Neural progenitor cell (in vitro differentiated cells): ENCODE measurements at places on chromosomes 5 and 9. TPM values are rescaled to one million over a fixed set of nuclear protein-coding genes. Genes with fewer than 3 reads are reported as not detected.

- no peaks in the 10 kb centered on the region for H3K36me3 ChIP-seq
- H3K4me1 ChIP-seq, result peaks cover 34% of the 10 kb centered on the region
- no peak overlapping the region for H3K27ac ChIP-seq
Measured at GRCh38 chr5:173324115-173325001, 3.9 kb downstream of the STC2 start.

DNA sequence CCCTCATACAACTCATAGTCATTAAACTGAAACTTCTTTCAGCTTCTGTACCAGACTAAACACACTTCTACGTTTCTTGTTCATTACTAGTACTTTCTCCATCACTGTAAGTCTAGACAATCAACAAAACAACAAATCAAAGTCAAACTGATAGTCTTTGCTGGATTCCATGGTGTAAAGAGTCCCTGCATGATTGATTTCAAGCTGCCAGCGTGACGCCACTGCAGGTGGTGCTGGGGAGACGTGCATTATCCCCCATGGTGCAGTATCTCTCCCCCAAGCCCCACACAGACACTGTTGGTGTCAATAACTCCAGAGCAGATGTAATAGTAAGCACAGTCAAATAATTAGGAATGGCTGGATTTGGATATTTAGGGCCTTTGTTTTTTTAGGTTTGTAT is 10.7 kb upstream of the SLC2A8 start:
- no peak overlapping the region for H3K27ac ChIP-seq
- no peaks in the 10 kb centered on the region for H3K4me1 ChIP-seq
- H3K36me3 ChIP-seq, result no peaks in the 10 kb centered on the region
- H3K27me3 ChIP-seq, result no peaks in the 10 kb centered on the region

- no peaks in the 10 kb centered on the region for H3K4me1 ChIP-seq
- no peaks in the 10 kb centered on the region for H3K36me3 ChIP-seq
- no peak overlapping the region for H3K27ac ChIP-seq
- no peaks in the 10 kb centered on the region for H3K27me3 ChIP-seq
- no peak for DNase-seq
- no peak overlapping the region for H3K4me3 ChIP-seq
Measured at GRCh38 chr9:26262421-26263107, 584.3 kb upstream of the TUSC1 start.

GRCh38 chr9:78543353-78543752 is 246.4 kb downstream of the PSAT1 start:
- no peaks in the 10 kb centered on the region for H3K27me3 ChIP-seq
- H3K27ac ChIP-seq, result peak overlapping the region; percentile 88
- H3K4me1 ChIP-seq, result peaks cover 39% of the 10 kb centered on the region
- peak; percentile 41 for DNase-seq
- H3K36me3 ChIP-seq, result no peaks in the 10 kb centered on the region

DNA sequence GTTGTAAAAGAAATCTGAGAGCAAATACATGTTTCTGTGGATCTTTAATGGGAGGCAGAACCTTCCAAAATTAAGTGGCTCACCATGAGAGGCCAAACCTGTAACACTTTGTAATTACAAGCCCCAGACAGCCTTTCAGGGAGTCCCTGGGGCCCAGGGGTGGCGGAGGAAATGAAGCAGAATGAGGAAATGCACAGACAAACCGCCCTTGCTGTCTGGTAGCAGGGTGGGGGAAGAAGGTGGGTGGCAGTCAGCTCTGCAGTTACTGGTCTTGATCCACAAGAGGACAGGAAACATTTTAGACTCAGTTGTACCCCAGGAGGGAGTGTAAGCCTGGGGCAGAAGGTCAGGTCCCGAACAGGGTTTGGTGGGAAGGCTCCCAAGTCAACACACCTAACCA is 6.5 kb downstream of the ARL14EPL start:
- H3K36me3 ChIP-seq, result no peaks in the 10 kb centered on the region
- H3K4me3 ChIP-seq, result no peak overlapping the region
- no peaks in the 10 kb centered on the region for H3K27me3 ChIP-seq
- H3K27ac ChIP-seq, result no peak overlapping the region

DNA sequence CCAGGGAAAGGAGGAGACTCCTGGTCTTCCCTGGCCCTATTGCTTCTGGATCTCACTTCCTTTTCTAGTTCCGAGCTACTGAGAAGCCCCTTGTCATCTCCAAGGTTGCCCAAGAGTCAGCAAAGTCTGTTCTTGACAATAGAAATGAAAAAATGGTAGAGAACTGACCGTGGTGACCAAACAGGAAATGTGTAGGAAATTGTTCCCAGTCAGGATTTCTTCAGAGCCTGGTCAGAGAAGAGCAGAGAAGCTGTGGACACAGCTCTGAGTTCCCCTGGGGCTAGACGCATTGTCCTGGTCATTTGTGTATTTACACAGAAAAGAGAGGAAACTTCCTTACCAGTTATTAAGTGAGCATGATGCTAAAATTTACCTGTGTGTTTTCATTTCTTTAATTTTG is 35.6 kb downstream of the S1PR3 start:
- DNase-seq, result no peak
- H3K27ac ChIP-seq, result no peak overlapping the region
- H3K4me3 ChIP-seq, result no peak overlapping the region
- no peaks in the 10 kb centered on the region for H3K4me1 ChIP-seq
- H3K27me3 ChIP-seq, result no peaks in the 10 kb centered on the region

DNA sequence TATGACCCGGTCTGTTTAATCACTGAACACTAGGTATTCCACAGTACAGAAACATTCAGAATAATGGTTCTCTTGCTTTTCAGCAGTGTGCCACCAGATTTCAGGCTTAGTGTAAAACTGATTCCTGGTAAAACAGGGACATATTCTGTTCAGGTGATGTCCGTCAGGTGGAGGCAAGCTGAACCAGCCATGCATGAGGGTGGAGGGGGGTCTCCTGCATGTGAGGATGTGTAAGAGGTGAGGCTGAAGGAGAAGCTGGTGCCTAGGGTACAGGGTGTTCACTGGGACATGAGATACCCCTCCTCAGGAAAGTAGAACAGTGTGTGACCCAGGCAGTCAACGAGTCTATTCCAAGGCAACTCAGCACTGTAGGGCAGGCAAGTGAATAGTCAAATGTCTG is 563.9 kb downstream of the BNC2 start:
- H3K36me3 ChIP-seq, result no peaks in the 10 kb centered on the region
- no peak for DNase-seq
- peaks cover 42% of the 10 kb centered on the region for H3K4me1 ChIP-seq
- H3K27ac ChIP-seq, result no peak overlapping the region
- H3K4me3 ChIP-seq, result no peak overlapping the region
- no peaks in the 10 kb centered on the region for H3K27me3 ChIP-seq

Gene TAS2R1
- total RNA-seq, result not detected in 2 replicates

DNA sequence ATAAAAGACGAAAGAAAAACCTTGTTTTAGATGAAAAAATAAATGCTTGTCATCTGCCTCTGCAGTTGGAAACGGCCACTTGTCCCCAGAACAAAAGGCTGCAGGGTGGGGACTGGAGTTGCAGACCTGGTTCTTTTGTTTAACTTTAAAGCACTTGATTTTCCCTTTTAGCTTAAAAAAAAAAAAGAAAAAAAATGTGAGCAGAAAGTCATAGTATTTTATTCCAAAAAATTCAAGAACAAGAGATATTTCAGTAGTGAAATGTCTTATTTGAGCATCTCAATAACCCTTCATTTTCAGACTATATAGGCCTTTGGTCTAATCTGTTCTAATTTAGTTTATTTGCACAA is 1.8 kb downstream of the MAP1B start:
- H3K27me3 ChIP-seq, result no peaks in the 10 kb centered on the region
- H3K27ac ChIP-seq, result peak overlapping the region; percentile 88
- H3K4me1 ChIP-seq, result peaks cover 48% of the 10 kb centered on the region
- no peak for DNase-seq
- no peaks in the 10 kb centered on the region for H3K36me3 ChIP-seq

Gene TAF11L10
- total RNA-seq, result not detected in 2 replicates

- H3K36me3 ChIP-seq, result no peaks in the 10 kb centered on the region
- no peak for DNase-seq
- H3K27ac ChIP-seq, result no peak overlapping the region
Measured at GRCh38 chr5:97840643-97841042, 657.6 kb upstream of the RIOK2 start.

DNA sequence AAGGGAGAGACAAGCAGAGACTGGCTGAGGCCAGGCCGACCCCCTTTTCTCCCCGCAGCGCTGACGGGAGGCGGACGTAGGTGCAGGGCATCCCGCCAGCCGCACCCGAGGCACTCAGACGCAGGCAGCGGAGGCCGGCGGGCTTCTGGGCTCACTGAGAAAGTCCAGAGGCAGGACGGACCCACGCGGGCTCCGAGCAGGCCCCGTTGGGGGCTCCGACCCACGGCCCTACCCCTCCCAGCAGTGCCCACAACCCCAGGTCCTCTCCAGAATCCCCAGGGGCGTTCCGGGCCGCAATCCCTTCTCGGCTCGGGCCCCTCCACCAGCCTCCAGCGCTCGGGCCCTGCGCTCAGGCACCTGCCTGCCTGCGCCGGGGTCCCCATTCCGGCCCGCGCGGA is 543 bp downstream of the MTMR12 start:
- no peaks in the 10 kb centered on the region for H3K27me3 ChIP-seq
- H3K36me3 ChIP-seq, result no peaks in the 10 kb centered on the region
- H3K27ac ChIP-seq, result peak overlapping the region; percentile 90

GRCh38 chr5:168691891-168692290 is 112.7 kb upstream of the PANK3 start:
- peak; percentile 11 for DNase-seq
- H3K36me3 ChIP-seq, result no peaks in the 10 kb centered on the region
- H3K4me1 ChIP-seq, result no peaks in the 10 kb centered on the region
- H3K27me3 ChIP-seq, result peaks cover 23% of the 10 kb centered on the region
- H3K4me3 ChIP-seq, result no peak overlapping the region

DNA sequence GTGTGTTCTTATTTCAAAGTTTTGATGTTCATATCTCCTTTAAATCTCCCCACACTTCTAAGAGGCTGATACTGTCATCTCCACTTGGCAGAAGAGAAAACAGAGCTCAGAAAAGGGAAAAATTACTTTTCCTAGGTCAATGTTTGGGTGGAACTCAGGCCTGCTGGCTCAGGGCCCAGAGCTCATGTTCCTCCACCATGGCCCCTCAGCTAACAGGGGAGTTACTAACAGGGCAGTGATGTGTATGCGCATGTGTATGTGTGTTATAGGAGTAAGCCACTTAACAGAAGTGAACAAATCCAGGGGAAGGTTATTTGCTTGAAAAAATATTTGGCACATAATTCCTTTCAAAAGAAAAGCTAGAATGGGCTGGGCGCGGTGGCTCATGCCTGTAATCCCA is 2.5 kb downstream of the C1QTNF2 start:
- H3K27ac ChIP-seq, result no peak overlapping the region
- H3K36me3 ChIP-seq, result no peaks in the 10 kb centered on the region
- DNase-seq, result no peak
- H3K27me3 ChIP-seq, result peaks cover 46% of the 10 kb centered on the region
- peaks cover 12% of the 10 kb centered on the region for H3K4me1 ChIP-seq
- H3K4me3 ChIP-seq, result no peak overlapping the region

DNA sequence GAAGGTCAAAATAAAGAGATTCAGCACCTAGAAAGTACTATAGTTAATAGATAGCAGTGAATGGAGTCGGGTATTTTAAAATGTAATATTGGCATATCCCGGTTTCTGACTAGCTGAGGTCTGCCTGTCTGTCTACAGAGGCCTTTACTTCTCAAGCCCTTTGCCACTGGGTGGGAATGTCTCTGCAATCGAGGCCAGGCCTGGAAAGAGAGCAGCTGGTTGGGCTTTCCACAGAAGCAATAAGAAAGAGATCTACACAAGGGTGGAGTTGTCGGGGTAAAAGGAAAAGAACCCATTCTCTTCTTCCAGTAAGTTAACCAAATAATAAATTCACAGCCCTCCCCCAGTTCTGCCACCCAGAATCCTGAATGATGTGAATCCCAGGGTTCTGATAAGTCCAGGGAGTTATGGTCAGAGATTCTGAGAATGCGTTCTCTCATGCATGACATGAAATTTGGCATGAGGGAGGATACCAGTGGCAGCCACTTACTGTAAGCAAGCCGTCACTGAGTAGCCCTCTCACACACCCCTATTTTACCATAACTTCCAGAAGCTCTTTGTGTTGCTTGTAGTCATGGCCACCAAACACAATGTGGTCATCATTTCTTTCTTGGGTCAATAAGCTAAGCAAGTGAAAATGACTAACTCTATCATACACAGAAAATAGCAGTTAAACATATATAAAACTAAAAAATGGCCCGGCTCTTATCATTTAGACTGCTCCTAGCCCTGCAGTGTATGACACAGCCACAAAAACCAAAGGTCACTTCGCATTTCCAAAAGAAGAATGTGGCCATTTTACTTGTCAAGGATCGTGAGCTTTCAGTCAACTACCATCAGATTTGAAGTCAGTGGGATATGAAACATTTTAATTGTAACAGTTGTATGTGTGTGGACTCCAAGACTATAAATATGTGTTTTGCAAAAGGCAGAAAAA is 185.0 kb downstream of the GLIS3 start:
- no peak for DNase-seq
- no peak overlapping the region for H3K27ac ChIP-seq
- peaks cover 38% of the 10 kb centered on the region for H3K4me1 ChIP-seq

DNA sequence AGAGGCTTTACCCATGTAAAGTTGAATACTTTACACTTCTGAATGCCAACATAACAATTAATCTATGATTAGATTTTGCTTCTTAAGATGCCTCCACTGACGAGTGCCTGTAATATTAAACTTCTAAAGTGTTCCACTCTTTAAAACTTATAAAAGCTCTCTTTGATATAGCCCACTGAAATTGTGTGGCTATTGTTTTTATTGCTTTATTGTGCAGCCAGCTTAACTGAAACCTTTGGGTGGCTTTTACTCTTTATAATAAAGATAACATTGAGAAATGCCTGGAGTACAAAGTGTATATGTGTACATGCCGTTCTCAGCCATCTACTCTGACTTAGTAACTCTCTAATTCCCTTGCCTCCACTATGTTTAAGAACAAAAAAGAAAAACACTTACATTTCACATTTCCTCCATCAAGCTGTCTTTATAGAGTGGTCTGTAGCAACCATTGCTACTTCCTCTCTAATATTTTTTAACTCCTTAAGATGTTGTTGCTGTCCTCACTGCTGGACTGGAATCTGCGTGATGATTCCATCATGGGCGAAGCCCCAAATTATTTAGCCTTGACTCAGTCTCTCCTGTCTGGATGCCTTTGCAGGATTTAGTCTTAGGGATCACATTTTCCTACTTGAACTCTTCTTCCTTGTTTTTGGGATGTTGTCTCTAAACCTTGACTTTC is 9.1 kb downstream of the PIK3R1 start:
- H3K27me3 ChIP-seq, result no peaks in the 10 kb centered on the region
- DNase-seq, result no peak
- no peak overlapping the region for H3K4me3 ChIP-seq
- no peaks in the 10 kb centered on the region for H3K36me3 ChIP-seq

DNA sequence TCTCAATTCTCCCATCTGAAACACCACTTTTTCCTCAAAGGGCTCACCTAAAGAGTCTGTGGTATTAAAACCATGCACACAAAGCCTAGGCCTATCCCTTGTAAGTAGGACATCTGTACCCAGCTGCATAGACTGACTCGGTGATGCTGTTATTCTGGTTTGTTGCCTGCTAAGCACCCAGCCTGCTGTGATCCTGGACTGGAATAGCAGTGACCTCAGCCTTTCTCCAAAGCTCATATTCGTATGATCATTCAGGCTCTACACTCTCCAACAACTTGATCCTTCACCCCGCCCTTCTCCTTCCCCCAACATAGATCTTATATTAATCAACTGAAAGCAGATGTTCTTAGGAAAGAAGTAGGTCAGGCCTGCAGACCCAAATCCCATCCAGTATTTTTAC is 81.4 kb upstream of the WWC1 start:
- peaks cover 21% of the 10 kb centered on the region for H3K4me1 ChIP-seq
- H3K36me3 ChIP-seq, result no peaks in the 10 kb centered on the region
- no peak for DNase-seq
- no peaks in the 10 kb centered on the region for H3K27me3 ChIP-seq
- no peak overlapping the region for H3K4me3 ChIP-seq

Gene TMEFF1
- 103 and 113 TPM in 2 replicates for total RNA-seq
